GM06990 (cell line): ENCODE measurements at places on chromosomes 12 and 14.

DNA sequence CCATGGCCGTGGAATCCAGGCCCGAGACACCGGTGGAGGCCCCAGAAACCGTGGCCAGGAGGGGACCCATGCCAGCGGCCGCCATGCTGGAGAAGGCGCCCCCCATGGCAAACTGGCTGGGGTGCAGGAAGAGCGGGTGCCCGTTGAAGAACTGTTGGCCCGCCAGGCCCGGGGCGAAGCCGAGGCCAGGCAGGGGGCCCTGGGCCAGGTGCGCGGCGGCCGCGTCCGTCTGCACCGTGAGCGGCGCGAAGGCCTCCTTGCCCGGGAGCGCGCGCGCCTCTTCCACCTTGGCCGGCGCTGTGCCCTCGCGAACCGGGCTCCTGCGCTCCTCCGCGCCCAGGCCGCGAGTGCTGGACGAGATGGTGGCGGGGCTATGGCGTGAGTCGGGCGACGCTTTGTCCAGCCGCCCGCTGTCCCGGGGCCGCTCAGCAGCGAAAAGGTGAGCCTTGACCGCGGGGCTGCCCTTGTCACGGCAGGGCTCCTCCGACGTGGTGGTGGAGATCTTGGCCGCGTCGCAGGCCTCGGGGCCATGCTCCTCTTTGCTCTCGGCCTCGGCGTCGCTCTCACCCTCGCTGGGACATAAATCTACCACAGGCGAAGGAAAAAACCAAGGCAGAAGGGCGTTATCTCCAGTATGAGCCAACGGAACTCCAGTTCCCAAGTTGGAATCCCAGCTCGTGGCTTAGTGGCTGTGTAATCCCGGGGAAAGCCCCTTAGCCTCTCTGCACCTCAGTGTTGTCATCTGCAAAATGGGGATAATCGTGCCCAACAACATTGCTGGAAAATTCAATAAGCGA, 9.5 kb downstream of the TBX3 start:
- no peak for DNase-seq

GRCh38 chr12:109052097-109052413, 321 bp upstream of the USP30 start:
- no peak for DNase-seq

- DNase-seq: no peak
These were observed 168.0 kb upstream of the TBX3 start for GRCh38 chr12:114851981-114852380.

- DNase-seq: no peak
These were observed 60.6 kb downstream of the ARL6IP4 start for GRCh38 chr12:123041042-123041531.

GRCh38 chr14:100892496-100893227, 10.9 kb downstream of the RTL1 start:
- no peak for DNase-seq

DNA sequence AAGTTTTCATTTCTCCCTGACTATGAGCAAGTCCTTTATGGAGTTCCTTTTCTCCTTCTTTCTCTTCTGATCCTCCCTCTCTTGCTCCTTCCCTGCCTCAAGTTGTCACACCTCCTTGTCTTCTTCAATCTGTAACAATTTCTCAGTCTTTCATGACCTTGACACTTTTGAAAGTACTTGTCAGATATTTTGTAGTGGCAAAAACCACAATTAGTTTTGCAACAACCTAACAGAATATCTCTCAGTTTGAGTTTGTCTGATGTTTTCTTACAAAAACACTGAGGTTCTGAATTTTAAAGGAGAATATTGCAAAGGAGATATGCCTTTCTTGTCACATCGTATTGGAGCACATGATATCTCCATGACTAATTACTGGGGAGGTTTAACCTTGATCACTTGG, 4.1 kb upstream of the CRADD start:
- DNase-seq: no peak

DNA sequence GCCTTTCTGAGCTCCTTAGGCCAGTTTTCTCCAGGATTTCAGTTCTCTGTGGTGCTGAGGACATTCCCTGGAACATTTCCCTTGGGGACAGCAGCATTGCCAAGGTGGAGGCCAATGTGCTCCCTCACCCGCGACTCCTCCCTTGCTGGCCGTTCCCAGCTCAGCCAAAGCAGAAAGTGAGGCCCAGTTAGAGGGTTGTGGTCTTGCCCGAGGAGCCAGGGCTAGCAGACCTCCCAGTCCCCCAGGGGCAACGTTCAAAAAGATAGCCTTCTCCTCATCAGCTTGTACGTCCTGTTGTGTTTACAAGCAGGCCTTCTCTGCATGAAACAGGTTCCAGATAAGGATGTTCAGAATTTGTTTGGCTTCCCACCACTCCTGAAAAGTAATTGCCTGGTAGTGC, 78.4 kb downstream of the SSPN start:
- no peak for DNase-seq
